NCI-H187 treated with DMSO at 0.1 percent for 48 hours (cell line): ENCODE measurements at places on chromosomes 11 and 22.

- DNase-seq = no peak
These were observed 781.6 kb downstream of the ETS1 start for GRCh38 chr11:127805771-127806170.

DNA sequence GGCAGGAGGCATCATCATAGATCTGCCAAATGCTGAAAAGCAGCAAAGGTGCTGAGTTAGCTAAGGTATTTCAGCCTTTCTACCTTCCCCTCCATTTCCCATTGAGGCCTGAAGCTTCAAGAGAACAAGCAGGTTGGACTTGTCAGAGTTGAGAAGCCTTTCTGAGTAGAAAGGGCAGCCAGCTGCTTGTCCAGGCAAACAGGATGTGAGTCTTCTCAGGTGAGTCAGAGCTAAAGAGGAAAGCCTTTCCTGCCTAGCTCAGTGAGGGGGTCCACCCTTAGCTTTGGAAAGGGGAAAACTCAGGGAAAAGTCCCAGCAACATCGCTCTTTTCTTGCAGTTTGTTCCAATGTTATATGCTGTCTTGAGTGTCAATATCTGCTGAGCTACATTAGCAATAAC lies 13.2 kb upstream of the MPZL2 start:
- DNase-seq = no peak

DNA sequence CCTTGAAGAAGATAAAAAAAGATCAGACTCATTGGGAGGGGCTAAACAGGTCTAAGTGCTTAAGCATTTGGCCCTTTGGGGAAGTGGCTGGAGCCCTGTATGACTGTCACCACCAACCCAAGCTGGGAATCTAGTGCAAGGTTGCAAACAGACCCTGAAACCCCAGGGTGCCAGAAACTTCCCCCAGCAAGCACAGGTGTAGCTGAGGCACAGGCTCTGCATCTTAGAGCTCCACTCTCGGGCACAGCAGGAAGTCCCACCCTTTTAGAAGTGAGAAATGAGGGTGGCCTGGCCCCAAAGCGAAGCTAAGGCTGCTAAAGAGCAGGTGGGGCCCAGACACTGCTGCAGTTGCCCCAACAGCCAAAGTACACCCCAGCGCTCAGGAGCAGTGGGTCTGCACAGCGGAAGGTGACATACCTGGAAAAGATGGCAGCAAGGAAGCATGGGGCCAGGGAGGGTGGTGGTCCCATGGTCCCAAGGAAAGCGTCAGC lies 5.8 kb upstream of the KDM2A start:
- DNase-seq = no peak

DNA sequence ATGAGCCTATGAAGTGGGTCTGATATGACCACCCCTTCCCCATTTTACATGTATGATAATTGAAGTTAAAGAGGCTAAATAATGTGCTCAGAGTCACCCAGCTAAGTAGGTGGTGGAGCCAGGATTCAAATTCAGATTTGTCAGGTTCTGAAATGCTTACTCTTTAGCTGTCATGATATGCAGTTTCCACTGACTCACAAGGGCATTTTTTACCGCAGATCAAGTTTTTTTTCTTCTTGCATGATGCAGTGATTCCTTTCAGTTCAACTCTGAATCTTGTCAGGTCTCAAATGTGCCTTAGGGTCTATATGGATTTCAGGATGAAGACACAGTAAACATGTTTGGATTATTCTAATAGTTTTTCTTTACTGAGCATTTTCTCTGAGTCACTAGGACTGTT lies 12.6 kb upstream of the TRIM44 start:
- DNase-seq = no peak

DNA sequence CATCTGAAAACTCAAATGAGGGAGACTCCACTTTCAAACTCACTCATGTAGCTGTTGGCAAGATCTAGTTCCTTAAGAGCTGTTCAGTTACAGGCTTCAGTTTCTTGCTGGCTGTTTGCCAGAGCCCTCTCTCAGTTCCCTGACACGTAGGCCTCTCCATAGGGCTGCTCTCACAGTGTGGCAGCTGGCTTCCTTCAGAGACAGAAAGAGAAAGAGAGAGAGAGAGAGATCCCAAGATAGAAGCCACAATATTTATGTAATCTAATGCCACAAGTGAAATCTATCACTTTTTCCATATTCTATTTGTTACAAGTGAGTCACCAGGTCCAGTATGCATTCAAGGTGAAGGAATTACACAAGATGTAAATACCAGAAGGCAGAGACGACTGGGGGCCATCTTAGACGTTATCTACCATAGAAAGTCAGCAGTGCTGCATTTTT lies 168.8 kb downstream of the RCN1 start:
- no peak for DNase-seq

DNA sequence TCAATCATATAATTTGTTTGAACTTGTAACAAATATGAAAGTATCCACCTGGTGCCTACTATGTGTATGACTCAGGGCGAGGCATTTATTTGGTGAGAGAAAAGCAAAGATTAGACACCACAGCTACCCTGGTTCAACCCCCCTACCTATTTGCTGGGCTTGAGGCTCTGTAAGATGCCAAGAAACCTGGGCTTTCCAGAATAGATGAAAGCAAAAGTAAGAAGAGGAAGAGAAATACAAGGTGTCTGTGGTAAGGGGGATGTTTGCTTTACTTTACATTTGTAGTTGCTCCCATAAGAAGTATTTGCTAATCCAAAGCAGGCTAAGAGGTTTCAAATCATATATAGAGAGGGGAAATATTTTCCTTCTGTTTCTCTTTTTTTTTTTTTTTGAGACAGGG lies 61.7 kb downstream of the DDI1 start:
- DNase-seq = no peak

GRCh38 chr11:75800136-75800675 lies 14.8 kb upstream of the UVRAG start:
- no peak for DNase-seq

GRCh38 chr11:115321605-115322289 lies 182.5 kb downstream of the CADM1 start:
- DNase-seq = no peak

DNA sequence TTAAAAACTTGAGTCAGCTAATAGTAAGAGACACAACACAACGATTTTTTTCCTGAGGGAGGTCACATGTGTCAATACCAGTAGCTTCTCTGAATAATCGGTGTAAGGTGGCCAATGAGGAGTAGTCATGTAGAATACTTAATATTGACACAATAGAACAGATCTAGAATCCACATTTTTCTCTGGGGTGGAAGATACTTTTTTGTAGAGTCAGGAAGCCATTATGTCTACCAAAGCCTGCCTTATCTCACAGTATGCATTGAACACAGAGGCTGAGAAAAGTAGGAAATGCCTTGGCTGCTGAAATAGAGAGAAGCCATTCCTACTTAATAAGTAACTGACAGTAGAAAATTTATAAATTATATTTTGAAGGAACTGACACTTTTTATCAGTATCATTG lies 725.0 kb downstream of the METTL15 start:
- DNase-seq = no peak

- DNase-seq = no peak
These were observed 2.4 kb downstream of the SMARCB1 start for GRCh38 chr22:23789121-23789520.

GRCh38 chr11:72363112-72363511 lies 71.2 kb downstream of the CLPB start:
- no peak for DNase-seq

GRCh38 chr11:118870396-118871343 lies 13.0 kb upstream of the CXCR5 start:
- no peak for DNase-seq

DNA sequence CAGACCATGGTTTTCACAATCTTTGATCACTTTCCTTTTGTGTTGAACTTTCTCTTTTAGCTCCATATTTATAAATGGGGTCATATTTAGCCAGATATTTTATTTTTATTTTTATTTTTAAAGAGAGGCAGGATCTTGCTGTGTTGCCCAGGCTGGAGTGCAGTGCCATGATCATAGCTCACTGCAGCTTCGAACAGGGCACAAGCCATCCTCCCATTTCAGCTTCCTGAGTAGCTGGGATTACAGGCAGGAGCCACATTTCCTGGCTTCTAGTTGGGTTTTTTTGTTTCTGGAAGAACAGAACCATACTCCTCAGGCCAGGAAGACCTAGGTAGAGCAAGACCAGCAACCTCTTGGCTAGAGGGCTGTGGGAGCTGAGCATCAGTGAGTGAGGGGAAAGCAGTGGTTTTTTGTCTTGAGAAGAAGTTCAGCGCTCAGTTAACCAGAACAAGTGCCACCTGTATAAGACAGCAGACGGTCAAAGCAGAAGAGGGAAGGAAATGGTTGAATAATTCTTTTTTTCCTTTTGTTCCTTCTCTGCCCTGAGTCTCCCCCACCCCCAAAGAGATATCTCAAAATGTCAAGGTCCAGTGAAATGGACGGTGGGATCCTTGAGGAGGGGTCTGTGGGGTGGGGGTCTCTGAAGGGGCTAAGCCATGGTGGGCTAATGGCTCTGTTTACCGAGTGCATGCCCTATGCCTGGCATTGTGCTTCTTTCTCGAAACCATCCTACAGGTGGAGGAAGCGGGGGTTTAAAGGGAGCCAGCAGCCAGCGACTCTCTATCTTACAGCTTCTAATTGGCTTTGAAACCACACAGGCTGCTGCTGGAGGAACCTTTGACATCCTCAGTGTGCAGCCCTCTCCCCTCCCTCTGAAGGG lies 63.0 kb downstream of the PTPRJ start:
- DNase-seq = no peak

DNA sequence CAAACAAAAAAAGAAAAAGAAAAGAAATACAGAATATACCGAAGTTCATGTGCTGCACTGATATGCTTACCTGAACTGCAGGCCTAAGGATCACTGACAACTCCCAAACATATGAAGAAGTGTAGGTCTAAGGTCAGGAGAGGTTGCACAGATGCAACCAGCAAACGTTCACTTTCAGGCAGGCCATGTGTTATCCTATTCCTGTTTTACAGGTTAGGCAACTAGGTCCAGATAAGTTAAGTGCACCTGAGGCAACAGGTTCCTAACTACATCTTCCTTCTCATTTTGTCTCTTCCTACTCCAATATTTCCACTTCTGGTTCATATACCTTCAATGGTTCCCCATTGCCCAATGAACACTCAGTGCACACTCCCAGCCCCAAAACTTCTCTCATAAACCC lies 15.1 kb downstream of the PI4KA start:
- no peak for DNase-seq

- no peak for DNase-seq
These were observed 68.9 kb downstream of the CYB5R2 start for GRCh38 chr11:7604331-7604955.

DNA sequence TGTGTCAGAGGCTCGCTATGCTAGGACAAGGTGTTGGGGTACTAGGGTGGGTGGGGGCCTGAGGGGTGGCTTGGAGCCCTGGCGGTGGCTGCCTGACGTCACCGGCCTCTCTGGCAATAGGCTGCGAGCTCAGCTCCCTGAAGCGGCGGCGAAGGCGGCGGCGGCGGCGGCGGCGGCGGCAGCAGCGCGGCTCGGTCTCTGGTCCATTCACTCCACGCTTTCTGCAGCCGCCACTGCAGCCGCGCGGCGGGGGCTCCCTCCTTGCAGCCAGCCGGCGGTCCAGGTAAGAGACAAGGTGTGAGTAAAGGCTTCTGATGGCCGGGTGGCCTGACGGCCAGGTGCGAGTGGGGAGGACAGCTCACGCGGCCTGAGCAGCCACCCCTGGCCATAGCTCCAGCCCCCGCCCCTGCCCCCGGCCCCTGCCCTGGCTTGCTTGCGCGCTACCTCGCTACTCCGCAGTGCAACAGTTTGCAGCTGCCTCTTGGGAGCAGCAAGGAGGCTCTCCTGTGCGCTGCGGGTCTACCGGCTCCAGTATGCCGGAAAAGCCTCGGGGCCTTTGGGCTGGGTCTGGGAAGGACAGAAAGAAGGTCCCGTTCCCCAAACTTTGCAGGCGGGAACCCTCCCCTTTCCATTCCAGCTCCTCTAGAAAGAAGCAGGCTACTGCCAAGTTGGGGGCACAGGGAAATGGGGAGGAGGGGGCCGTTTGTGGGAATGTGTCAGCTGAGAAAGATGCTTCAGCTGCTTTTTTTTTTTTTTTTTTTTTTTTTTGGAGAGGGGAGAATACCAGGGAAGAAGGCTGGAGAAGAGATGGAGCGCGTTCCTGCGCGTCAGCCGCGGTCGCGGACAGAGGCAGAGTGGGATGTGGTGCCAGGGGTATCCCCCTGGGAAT lies at the start of gene C11orf87:
C11orf87 (plus strand) TSS at position 210 of the 889 bp plus-strand sequence. CDS start 1,444 bp downstream, outside the sequence.
- no peak for DNase-seq

DNA sequence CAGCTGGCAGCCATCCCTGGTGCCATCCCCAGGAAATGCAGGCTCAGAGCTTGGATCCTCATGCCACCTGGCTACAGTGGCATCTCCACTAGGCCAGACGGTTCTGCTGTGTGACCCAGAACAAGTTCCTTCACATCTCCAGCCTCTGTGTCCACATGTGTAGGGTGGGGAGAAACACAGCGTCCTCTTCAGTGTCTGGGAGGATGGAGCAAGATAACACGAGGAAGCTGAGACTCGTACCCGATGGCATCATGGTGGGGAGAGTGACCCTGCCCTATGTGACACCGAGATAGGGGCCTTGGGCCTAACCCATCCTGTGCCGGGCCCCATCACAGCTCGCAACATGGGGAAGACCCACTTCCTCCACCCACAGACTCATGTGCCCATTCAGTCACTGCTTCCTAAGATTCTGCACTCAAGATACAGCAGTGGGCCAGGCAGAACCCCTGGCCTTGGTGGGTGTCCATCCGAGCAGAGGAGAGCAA lies 78.5 kb downstream of the MORC2 start:
- no peak for DNase-seq
